Stimulated activated CD4-positive, alpha-beta T cell treated with anti-CD3 and anti-CD28 coated beads, Interleukin-12 subunit alpha, Interleukin-12 subunit beta, amount 100 ng/mL, for 24 hours (primary cell): ENCODE measurements at places on chromosomes 4 and X.

DNA sequence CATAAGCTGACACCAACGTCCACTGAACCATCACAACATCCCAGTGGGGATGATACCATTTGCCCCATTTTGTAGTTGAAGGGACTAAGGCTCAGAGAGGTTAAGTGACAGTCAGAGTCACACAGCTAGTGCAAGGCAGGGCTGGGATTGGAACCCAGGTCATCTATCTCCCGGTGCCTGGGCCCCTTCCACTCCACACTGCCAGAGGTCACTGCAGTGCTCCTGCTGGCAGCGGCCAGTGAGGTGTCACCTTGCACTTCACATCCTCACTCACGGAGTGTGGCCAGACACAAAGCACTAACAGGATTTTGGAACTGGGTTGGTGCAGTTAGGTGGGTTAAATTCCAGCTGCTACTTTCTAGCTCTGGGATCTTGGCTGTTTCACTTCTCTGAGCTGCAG lies 118.7 kb downstream of the ENPP6 start:
- DNase-seq: no peak

GRCh38 chrX:115491766-115492165 lies 69.2 kb upstream of the PLS3 start:
- no peak for DNase-seq

DNA sequence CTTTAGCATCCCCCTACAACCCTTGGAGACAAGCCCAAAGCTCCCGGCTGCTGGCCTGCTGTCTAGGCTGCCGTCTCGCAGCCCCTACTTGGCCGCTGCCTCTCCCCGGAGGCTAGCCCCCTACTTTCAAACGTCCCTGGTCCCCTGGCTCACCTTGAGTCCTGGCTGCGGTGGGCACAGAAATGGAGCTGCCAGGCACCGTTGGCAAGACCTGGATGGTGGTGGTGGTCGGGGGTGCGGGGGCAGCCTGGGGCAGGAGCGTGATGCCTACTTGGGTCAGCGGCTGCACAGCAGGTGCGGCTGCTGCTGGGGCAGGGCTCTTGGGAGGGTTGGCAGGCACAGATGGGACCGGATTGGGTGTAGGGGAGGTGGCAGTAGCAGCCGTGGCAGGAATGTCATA lies 12.0 kb downstream of the HCFC1 start:
- DNase-seq: no peak

DNA sequence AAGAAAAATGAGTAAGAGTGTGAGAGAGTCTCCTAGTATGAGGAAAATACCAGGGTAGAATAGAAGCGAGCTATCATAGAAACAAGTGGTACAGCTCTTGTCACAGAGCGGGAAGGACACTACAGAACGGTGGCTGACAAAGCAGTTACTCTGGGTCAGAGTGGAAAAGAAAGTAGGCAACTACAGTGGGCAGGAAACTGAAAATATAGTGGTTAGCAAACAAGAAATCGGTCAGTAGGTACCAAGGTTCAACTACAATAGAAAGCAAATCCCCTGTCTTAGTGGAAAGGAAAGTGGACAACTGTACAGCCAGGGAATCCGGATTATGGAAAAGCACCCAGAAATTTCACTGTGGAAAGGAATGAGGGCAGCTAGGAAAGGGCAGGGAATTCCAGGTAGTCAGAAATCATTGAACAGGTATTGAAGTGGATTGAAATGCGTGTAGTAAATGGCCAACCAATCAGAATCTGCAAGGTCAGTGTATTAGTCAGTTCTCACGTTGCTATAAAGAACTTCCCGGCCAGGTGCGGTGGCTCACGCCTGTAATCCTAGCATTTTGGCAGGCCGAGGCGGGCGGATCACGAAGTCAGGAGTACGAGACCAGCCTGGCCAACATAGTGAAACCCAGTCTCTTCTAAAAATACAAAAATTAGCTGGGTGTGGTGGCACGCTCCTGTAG lies 219.6 kb upstream of the DIAPH2 start:
- DNase-seq: no peak

GRCh38 chr4:90730752-90731151 lies 603.6 kb downstream of the CCSER1 start:
- DNase-seq: no peak

- DNase-seq: no peak
Observed at GRCh38 chr4:85556283-85556682, 81.3 kb downstream of the ARHGAP24 start.

- DNase-seq: no peak
Observed at GRCh38 chr4:55359397-55359916, 13.4 kb downstream of the SRD5A3 start.

DNA sequence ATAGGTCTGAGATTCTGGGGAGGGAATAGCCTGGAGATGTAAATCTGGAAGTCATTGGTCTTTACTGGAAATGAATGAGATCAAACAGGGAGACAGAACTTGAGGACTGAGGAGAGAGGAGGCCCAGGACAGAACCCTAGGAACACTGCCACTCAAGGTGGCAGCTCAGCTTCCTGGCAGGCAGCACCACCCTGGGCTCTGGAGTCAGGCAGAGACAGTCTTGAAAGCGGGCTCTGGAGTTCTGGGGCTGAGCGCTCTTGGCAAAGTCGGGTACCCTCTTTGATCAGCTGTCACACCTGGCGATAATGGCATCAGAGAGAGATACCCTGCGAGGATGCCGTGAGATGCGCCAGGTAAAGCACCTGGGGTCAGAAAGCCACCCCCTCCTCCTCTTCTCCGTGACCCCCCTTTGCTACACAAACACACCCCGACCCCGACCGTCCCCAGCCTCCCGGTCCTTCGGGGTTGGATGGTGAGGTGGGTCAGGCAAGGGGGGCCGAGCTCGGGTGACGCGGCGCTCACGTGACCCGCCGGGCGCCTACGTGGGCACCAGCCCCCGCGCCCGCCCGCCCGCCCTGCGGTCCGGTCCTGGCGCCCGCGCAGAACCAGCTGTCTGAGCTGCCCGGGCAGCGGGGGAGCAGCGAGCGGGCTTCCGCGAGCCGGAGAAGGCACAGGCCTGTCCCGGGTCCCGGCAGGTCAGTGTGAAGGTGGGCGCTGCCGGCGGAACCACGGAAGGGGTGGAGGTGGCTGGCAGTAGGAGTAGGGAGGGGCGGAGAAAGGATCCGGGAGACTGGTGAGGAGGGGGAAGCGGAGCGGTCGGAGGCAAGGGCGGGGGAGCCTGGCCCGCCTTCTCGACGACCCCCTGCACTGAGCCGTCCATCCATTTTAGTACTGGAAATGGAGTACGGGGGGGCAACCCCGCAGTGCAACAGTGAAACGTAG lies at the start of gene TCEAL3:
TSS of gene TCEAL3 (plus strand) at position 600 of the 942 bp plus-strand sequence. CDS start 1,102 bp downstream, outside the sequence.
- no peak for DNase-seq

- DNase-seq: no peak
Observed at GRCh38 chr4:51851090-51851936, 8.4 kb downstream of the DCUN1D4 start.

GRCh38 chr4:2962614-2963174 lies 512 bp downstream of the NOP14 start:
- DNase-seq: no peak

GRCh38 chrX:55710701-55711100 lies 6.8 kb upstream of the RRAGB start:
- no peak for DNase-seq

DNA sequence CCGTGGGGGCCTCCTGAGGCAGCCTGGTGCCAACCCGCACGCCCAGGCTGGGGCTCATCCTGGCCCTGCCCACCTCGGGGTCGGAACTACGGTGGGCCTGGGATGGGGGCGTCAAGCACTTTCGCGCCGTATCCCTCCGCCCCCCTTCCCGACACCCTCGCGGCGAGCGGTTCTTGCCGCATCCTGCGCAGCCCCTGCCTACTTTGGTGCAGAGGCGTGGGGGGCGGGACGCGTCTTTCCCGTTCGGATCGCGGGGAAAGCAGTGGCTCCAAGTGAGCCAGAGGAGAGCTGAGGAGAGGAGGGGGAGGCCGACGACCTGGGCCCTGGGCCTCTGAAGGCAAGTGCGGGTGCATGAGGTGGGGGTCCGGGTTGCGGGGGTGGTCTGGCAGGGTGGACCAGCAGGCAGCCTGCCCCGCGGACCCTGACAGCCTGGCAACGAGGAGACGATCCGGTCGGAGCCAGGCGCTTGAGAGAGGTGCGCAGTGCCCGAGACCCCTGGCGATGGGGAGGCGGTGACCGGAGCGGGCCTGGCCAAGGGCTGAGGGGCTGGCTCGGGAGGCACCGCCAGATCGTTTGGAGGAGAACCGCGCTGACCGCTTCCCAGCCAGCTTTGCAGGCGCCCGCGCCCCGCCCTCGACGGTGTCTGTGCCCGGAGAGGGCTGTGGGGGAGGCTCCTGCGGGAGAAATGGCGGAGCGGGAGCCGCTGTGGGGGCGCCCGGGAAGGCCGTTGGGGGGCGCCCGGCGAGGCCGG lies at the start of gene GPRASP2:
TSS of gene GPRASP2 (plus strand) at position 233 of the 751 bp plus-strand sequence. CDS start 2,422 bp downstream, outside the sequence.
- no peak for DNase-seq

GRCh38 chr4:122300776-122301175 lies 78.0 kb upstream of the ADAD1 start:
- DNase-seq: no peak

DNA sequence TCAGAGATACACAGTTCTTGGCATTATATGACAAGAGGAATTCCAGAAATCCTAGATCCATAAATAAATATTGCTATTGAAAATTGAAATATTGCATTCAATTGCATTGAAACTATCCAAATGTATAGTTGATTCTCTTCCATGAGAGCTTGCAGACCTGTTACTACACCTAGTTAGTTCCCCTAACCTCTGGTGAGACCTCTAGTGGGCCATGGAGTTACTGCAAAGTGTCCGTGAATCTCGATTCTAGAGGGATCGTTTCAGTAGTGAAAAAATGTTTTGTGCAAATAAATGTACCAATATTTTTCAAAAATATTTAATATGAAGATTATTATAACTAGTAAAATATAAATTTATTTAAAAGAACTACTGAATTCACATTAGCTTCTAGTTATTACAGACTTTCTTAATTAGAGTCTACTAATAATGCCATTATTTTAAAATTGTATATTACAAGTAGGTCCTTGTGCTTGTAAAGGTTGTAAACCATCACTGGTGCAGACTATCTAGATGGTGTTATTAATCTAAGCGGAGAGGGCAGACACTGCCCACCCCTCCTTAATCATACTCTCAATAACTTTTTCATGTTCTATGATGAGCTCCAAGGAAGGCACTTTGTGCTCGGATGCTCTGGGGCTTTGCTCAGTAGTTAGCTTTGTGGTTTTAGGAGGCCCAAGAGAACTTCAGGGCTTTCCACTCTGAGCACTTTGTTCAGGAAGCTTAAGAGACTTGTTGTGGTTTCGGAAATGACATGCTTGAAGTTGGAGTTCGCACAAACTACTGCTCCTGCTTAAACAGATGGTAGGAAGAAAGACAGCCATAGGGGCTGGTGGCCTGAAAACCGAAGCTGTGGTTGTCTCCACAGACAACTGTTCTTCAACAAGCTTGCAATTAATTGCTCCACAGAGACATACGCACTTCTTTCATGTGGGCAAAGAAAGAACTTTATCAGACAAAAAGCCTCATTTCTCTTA lies 42.8 kb downstream of the IL21 start:
- no peak for DNase-seq

DNA sequence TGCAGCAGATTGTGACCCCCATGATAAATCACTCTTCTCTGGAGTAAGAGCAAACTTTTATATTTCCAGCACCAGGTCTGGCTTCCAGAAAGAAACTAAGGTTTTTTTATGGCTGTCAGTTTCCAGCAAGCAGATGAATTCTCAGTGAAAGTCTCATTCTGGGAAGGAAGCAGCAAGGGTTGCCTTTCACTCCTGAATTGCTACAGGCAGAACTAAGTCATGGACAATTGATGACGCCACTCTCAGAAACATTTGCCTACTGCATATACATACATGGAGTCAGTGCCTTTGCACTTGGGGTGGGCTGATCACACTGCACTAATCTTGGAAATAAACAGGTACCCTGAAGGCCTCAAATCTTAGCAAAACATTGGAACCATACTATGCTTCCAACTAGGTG lies 80.0 kb downstream of the IL21 start:
- DNase-seq: no peak

DNA sequence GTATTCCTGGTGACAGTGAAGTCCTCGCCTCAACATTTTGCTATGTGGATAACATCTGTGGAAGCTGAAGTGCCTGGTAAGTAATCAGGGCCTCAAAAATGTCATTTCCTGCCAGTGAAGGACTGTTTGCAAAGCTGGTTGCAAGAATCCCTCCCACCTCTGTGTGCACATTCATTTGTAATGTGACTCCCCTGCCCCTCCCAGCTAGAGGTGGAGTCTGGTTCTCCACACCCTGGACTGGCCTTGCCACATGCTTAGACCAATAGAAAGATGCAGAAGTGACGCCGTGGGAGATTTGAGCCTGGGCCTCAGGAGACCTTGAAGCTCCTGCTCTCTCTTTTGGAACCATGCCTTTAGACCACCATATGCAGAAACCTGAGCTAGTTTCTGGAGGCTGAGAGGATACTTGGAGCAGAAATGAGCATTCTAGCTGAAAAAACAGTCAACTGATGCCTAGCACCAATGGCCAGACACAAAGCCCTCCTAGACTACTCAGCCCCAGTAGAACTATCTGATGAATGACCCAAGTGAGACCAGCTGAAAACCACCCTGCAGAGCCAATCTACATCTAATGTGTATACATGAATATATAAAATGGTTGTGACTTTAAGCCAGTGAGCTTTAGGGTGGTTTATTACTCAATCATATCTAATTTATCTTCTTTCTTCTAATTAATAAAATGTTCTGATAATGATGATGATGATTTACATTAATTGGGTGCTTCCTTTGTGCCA lies 47.8 kb upstream of the CRMP1 start:
- no peak for DNase-seq

GRCh38 chr4:133465022-133465421 lies 315.9 kb downstream of the PCDH10 start:
- DNase-seq: no peak

DNA sequence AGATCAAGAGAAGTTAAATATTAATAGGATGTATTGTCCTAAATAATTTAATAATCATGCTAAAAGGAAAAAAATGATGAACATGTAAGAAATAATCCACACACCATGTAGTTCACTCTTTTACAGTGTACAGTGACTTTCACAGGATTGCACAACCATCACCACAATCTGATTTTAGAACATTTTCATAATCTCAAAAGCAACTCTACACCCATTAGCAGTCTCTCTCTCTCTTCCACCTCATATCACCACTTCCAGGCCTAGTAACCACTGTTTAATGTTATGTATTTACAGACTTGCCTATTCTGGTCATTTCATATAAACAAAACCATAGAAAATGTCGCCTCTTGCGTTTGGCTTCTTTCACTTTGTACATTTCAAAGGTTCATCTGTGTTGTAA lies 153.4 kb downstream of the FSTL5 start:
- DNase-seq: no peak

- DNase-seq: no peak
Observed at GRCh38 chr4:155025762-155026457, 182.5 kb upstream of the NPY2R start.

DNA sequence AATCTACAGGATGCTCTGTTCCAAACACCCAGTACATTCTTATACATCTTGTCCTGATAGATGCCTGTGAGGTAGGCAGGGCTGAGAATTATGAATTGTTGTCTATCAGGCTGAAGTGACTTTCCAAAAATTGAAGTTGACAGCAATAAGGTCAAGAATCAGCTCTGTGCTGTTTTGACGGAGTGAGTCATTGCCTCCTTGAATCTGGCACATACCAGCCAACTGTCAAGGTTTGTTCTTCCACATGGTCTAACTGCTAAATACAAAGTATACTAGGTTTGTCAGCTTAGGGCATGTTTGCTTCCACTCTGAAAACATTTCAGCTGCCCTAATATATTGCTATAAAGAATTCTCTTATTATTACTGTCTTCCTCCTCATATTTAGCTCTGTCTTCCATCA lies 32.3 kb downstream of the SH3RF1 start:
- no peak for DNase-seq
